ENCODE measurements at places on chromosomes 3 and 15.
A peak's percentile ranks its signal among the peaks of the same experiment; 100 is the strongest.

GRCh38 chr3:169332310-169332709, 331.2 kb downstream of the MECOM start:
- DNase-seq = no peak

- no peak for DNase-seq
These were observed 170.3 kb downstream of the NECTIN3 start for GRCh38 chr3:111241960-111242359.

GRCh38 chr3:852033-852432, 240.8 kb upstream of the CNTN6 start:
- no peak for DNase-seq

DNA sequence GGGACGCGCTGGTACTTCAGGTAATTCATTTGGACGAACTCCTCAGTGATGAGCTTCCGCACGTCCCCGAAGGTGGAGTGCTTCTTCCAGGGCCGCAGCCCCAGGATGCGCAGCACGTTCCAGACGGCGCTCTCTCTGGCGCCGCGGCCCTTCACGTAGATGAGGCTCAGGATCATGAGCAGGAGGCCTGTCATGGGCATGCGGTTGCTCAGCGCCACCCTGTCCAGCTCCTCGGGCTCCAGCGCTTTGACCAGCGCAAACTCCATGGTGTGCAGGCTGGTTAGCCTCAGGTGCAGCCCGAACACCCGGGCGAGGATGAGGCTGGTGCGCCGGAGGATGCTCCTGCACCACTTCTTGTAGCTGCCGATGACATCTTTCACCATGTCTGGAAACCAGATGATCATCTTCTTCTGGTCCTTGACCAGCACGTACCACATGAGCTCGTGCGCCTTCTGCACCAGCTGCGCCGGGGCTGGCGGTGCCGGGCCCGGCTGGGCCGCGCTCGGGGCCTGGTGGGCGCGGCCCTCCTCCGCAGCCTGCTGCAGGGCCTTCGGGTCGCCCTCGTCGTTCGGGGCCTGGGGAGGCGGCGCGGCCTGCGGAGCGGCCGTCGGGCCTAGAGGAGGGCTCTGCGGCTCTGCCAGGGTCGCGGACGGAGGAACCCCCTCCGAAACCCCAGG, 501 bp downstream of the NDN start:
- DNase-seq = no peak

GRCh38 chr3:72299823-72300222, 514.9 kb upstream of the PROK2 start:
- DNase-seq = no peak

DNA sequence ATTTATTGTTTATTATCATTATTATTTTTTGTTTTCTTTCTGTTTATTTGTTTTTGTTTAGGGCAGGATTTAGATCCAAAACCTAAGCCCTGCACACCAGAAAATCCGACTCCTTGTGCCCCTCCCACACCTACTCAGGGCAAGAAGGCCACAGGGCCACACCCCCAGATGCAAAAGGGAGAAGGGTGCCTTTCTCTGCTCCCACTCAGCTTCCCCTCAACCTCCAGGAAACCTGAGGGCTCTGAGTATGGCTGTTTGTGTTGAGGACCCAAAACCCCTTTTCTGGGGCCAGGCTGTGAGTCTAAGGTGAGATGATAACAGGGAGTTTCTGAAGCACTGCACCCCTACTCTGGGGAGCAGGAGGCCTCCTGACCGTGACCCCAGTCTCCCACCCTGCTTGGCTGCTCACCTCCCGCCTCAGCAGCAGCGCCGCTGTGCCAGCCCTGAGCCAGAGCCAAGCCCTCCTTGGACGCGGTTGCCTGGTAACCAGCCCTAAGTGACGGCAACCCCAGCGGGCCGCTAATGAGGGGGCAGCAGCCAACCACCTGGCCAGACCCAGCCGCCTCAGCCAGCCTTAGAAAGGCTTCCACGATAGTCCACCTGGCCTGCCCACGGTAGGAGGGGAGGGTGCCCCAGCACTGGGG, 6.4 kb upstream of the C15orf39 start:
- DNase-seq = peak; percentile 69

GRCh38 chr15:40314723-40315276, 7.1 kb upstream of the PLCB2 start:
- no peak for DNase-seq

DNA sequence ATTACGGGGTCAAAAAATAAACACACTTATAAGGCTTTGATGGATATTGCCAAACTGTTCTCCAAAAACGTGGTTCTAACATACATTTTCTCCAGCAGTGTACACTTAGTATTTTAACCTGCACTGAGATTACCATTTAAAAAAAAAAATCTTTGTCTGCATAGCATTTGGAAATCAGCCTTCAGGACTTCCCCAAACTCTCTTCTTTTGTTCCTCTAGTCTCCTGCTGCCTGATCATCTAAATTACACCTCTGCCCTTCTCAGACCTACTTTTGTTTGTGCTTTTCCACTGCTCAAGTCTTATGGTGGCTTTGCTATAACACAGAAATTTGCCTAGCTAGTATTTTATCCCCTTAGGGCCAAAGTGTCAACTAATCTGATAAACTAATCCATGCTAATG, 3.8 kb downstream of the NCEH1 start:
- DNase-seq = no peak

GRCh38 chr3:180117381-180118163, 80.8 kb upstream of the PEX5L start:
- DNase-seq = no peak

- no peak for DNase-seq
These were observed 88.2 kb upstream of the C2CD4B start for GRCh38 chr15:62253294-62253693.

GRCh38 chr3:143430568-143430967, 311.0 kb downstream of the CHST2 start:
- no peak for DNase-seq

GRCh38 chr3:132405609-132406299, 11.5 kb upstream of the DNAJC13 start:
- DNase-seq = no peak

Data from hypothalamus (tissue), 51 donors.